ENCODE measurements at places on chromosomes 1 and 21. TPM values are rescaled to one million over a fixed set of nuclear protein-coding genes. Genes with fewer than 3 reads are reported as not detected.

C1orf167 gene
- not detected for total RNA-seq

CCDC27 gene
- total RNA-seq = not detected

FCGR3A gene
- not detected for total RNA-seq

LRRC3 gene
- 0.71 TPM for total RNA-seq

TIE1 gene
- 699 TPM for total RNA-seq

PADI4 gene
- total RNA-seq = not detected

FCRLB gene
- total RNA-seq = 0.60 TPM

CHIT1 gene
- total RNA-seq = not detected

OR2T35 gene
- not detected for total RNA-seq

CELA2A gene
- total RNA-seq = not detected

ACTL8 gene
- total RNA-seq = not detected

SYT6 gene
- not detected for total RNA-seq

DCDC2B gene
- total RNA-seq = not detected

TNFRSF18 gene
- total RNA-seq = 0.18 TPM

B3GALT5 gene
- total RNA-seq = not detected

RGS1 gene
- total RNA-seq = not detected

MYCL gene
- 3.1 TPM for total RNA-seq

ERVH48-1 gene
- not detected for total RNA-seq

GLIS1 gene
- total RNA-seq = not detected

NOC2L gene
- 121 TPM for total RNA-seq

PTPN14 gene
- 58.9 TPM for total RNA-seq

SIM2 gene
- not detected for total RNA-seq

C8A gene
- not detected for total RNA-seq

FBXO2 gene
- total RNA-seq = 1.1 TPM

SYNJ1 gene
- 6.3 TPM for total RNA-seq

HPCAL4 gene
- total RNA-seq = not detected

RBP7 gene
- not detected for total RNA-seq

LCE2A gene
- total RNA-seq = not detected

LCE1A gene
- not detected for total RNA-seq

BRINP3 gene
- not detected for total RNA-seq

MAGI3 gene
- total RNA-seq = 15.1 TPM

MCOLN3 gene
- not detected for total RNA-seq

CNTN2 gene
- not detected for total RNA-seq

CD46 gene
- total RNA-seq = 158 TPM

TDRD10 gene
- total RNA-seq = 3.8 TPM

NRIP1 gene
- 30.7 TPM for total RNA-seq

SPRR2D gene
- not detected for total RNA-seq

DIO1 gene
- not detected for total RNA-seq

RAB4A gene
- total RNA-seq = 26.5 TPM

TTC22 gene
- not detected for total RNA-seq

SPATA46 gene
- total RNA-seq = not detected

PROK1 gene
- total RNA-seq = not detected

STUM gene
- total RNA-seq = not detected

PLPPR5 gene
- total RNA-seq = not detected

HES3 gene
- not detected for total RNA-seq

DSCAM gene
- total RNA-seq = not detected

NECTIN4 gene
- total RNA-seq = 0.53 TPM

WDR64 gene
- total RNA-seq = not detected

LCA5L gene
- 0.21 TPM for total RNA-seq

LORICRIN gene
- total RNA-seq = not detected

LRRIQ3 gene
- 0.35 TPM for total RNA-seq

TMEM61 gene
- total RNA-seq = not detected

PTPRC gene
- not detected for total RNA-seq

C4BPB gene
- not detected for total RNA-seq

CENPS gene
- 13.8 TPM for total RNA-seq

CHI3L1 gene
- not detected for total RNA-seq

OLIG2 gene
- total RNA-seq = not detected

RNU1-1 gene
- total RNA-seq = under 0.01 TPM

PLA2G5 gene
- total RNA-seq = 0.07 TPM

Data from pulmonary artery endothelial cell (primary cell).